ENCODE measurements at places on chromosomes 2 and 18.

GRCh38 chr2:231185886-231186285 is 12.5 kb upstream of the ARMC9 start:
- no peak for DNase-seq

DNA sequence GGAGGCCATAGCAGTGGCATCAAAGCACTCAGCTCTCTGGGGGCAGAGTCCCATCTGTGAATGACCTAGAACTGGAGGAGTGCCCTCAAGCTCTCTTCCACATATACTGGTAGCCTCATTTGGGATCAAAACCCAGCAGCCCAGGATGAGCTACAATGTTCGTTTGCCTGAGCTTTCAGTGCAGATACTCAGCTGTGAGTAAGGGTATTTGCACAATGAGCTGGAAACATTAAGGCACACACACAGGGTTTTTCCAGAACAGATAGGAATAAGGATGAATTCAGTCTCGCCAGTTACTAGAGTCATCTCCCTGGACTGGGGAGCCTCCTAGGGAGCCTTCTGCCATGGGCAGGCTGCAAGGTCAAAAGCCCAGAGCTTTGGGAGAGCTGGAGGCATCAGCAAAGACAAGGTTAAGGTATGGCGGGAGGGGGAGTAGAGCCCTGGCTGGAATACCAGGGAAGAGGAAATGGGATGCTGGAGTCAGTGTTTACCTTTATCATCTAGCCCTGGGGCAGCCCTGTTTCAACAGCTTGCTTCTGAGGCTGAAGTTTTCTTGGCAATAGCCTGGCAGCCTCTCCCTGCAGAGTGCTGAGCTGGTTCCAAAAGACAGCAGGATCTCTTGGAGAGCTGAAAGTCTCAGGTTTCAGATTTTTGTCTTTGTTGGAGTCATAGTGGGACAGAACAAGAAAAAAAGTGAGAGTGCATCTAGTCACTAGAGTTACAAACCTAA is 187.7 kb downstream of the LOXHD1 start:
- DNase-seq, result no peak

- DNase-seq, result peak; percentile 5
Measured at GRCh38 chr2:238061315-238062202, 758 bp downstream of the SCLY start.

GRCh38 chr2:30826481-30826880 is 19.2 kb upstream of the CAPN13 start:
- DNase-seq, result no peak

GRCh38 chr18:78632111-78632541 is 347.5 kb upstream of the SALL3 start:
- DNase-seq, result no peak

DNA sequence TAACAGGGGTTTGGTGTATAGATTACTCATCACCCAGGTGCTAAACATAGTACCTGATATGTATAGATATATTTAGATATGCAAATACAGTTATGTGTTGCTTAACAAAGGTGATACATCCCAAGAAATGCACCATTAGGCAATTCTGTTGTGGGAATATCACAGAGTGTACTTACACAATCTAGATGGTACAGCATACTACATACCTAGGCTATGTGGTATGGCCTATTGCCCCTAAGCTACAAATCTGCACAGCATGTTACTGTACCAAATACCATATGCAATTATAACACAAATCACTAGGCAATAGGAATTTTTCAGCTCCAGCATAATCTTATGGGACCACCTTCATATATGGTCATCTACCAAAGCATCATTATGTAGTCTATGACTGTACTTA is 43.5 kb upstream of the NPAS2 start:
- no peak for DNase-seq

All from common myeloid progenitor, CD34-positive (primary cell).